Suppressor macrophage treated with lipopolysaccharide for 1 hour (primary cell): ENCODE measurements at places on chromosomes 1 and 21.

GRCh38 chr1:232059726-232060374 is 433.3 kb downstream of the DISC1 start:
- no peak for DNase-seq

GRCh38 chr1:12610305-12610935 is 7.6 kb downstream of the DHRS3 start:
- DNase-seq, result no peak

GRCh38 chr1:3809680-3810079 is 13.4 kb upstream of the LRRC47 start:
- no peak for DNase-seq

DNA sequence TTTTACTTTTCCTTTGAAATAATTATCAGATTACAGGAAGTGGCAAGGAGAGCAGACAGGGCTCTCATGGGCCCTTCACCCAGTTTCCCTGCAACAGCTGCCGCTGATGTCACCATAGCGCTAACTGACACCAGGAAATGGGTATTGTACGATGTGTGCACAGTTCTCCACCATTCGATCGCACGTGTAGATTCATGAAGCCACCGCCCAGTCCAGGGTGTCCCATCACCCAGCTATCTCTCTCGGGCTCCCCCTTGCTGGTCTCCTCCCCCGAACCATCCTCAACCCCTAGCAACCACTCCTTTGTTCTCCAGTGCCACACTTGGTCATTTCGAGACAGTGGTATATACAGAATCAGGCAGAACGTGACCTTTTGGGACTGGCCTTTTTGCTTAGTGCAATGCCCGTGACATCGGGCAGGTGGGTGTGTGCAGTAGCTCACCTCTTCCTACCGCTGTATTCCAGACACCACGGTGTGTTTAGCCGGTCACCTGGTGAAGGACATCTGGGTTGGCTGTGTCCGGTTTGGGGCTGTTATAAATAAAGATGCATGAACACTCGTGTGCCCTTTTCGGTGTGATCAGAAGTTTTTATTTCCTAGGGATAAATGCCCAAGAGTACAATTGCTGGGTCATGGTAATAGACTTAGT is 118.4 kb downstream of the CRYAA start:
- no peak for DNase-seq

GRCh38 chr1:28104866-28105467 is 16.6 kb upstream of the EYA3 start:
- no peak for DNase-seq

DNA sequence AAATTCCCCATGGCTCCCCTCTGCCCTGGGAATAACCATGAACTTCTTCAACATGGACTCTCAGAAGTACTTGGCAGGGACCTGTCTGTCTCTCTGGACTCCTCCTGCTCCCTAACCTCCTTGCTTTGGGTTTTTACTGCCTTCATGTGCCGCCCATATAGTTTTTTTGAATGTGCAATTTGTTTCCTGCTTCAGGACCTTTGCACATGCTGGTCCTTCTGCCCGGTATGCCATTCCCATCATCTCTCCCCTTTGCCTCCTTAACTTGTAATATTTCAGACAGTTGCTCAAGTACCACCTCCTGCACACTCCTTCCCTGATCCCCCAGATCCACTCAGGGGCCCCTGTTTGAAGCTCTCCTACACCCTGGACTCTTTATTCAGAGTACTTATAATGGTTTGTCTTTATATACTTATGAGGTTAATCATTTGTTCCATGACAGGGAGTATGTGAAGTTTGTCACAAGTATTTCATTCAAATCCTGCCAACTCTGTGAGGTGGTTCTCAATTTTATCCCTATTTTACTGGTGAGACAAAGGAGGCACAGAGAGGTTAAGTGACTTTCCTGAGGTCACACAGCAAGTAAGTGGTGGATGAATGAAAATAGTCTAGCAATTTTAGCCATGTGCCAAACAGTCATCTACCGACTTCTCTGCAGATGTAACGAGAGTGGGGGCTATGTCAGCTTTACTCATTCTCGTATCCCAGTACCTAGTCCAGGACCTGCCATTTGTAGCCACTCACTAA is 180.7 kb downstream of the TRABD2B start:
- no peak for DNase-seq

GRCh38 chr1:219419065-219419464 is 193.8 kb downstream of the ZC3H11B start:
- DNase-seq, result peak; percentile 10

- no peak for DNase-seq
Observed at GRCh38 chr1:234928642-234929041, 200.0 kb downstream of the TOMM20 start.
